IPS-NIHi11 (cell line): ENCODE measurements at places on chromosomes 11 and 22.

GRCh38 chr11:100851147-100851546 is 164.1 kb downstream of the ARHGAP42 start:
- DNase-seq: no peak

- DNase-seq: no peak
Observed at GRCh38 chr11:86062719-86063118, 6.2 kb downstream of the PICALM start.

- DNase-seq: no peak
Observed at GRCh38 chr22:30178181-30179126, 68.1 kb downstream of the LIF start.

- DNase-seq: peak; percentile 30
Observed at GRCh38 chr11:83219095-83219494, 25.6 kb downstream of the ANKRD42 start.

- DNase-seq: no peak
Observed at GRCh38 chr11:43316451-43316850, 4.7 kb downstream of the API5 start.

DNA sequence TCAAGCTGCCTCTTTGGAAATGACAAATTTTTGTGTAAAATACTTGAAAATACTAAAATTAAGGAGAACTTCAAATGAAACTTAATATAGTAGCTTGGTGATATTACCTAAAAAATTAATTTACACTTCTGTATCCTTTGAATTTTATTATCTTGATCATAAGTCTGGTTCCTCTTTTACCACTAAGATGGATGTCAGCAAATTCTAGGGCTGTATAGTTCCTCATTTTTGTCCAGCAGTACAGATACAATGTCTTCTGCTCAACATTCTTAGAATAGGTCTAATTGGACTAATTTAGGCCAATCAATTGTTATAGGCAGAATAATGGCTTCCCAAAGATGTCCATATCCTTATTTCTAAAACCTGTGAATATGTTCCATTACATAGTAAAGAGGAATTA is 1298.0 kb upstream of the RAG2 start:
- no peak for DNase-seq

GRCh38 chr11:113663567-113663966 is 42.5 kb downstream of the TMPRSS5 start:
- DNase-seq: no peak

GRCh38 chr11:104130161-104130560 is 33.8 kb downstream of the PDGFD start:
- DNase-seq: peak; percentile 16

- no peak for DNase-seq
Observed at GRCh38 chr11:134230339-134230738, 5.9 kb downstream of the VPS26B start.
